ENCODE measurements at places on chromosomes 7 and 10. TPM values are rescaled to one million over a fixed set of nuclear protein-coding genes. Genes with fewer than 3 reads are reported as not detected.

Gene TMEM196
- polyA plus RNA-seq = not detected

Gene C7orf57
- polyA plus RNA-seq = 0.06 TPM

Gene UBTD1
- polyA plus RNA-seq = 43.6 TPM

Gene SPDYE2
- 0.05 TPM for polyA plus RNA-seq

Gene AS3MT
- polyA plus RNA-seq = 0.96 TPM

Gene ESYT2
- 44.0 TPM for polyA plus RNA-seq

Gene ITIH5
- polyA plus RNA-seq = 2.3 TPM

Gene TUBAL3
- polyA plus RNA-seq = 0.23 TPM

Gene OPN1SW
- not detected for polyA plus RNA-seq

Gene PLEKHS1
- 0.10 TPM for polyA plus RNA-seq

Gene MALRD1
- polyA plus RNA-seq = not detected

Gene PLA2G12B
- not detected for polyA plus RNA-seq

Gene CLDN4
- polyA plus RNA-seq = not detected

Gene LANCL2
- polyA plus RNA-seq = 5.4 TPM

All from psoas muscle (tissue), 8 donors.